ENCODE measurements at places on chromosomes 5 and 9. TPM values are rescaled to one million over a fixed set of nuclear protein-coding genes. Genes with fewer than 3 reads are reported as not detected.
A peak's percentile ranks its signal among the peaks of the same experiment; 100 is the strongest.

DNA sequence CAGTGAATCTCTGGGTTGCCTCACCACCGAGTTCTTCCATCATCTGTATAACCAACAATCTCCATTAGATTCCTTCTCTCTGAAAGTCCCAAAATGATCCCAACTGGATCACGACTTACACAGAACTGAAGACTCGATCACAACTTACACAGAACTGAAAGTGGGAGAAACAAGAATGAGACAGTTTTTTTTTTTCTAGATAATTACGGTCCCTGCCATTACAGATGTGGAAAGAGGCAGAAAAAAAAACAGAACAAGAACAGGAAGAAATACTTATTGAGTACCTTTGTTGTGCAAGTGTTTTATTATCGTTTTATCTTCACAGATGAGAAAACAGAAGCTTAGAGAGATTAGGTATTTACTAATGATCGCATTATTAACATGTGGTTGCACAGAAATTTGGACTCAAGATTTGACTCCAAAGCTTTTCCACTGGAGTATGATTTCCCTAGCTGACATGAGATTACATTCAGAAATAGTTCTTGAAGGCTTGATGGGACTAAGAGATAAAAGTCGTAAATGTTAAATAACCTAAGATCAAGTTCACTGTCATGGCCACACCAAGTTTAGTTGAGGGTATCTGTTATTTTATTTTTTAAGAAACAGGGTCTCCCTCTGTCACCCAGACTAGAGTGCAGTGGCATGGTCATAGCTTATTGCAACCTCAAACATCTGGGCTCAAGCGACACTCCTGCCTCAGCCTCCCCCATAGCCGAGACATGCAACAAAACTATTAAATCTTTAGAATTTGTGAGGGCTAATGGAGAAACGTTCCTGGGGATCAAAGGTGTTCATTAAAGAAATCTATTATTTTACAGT is 8.9 kb downstream of the PLK2 start:
- no peak for DNase-seq

GRCh38 chr5:14035859-14036503 is 91.5 kb upstream of the DNAH5 start:
- DNase-seq = peak; percentile 99

GRCh38 chr9:92385001-92385400 is 19.4 kb downstream of the OGN start:
- DNase-seq = no peak

DNA sequence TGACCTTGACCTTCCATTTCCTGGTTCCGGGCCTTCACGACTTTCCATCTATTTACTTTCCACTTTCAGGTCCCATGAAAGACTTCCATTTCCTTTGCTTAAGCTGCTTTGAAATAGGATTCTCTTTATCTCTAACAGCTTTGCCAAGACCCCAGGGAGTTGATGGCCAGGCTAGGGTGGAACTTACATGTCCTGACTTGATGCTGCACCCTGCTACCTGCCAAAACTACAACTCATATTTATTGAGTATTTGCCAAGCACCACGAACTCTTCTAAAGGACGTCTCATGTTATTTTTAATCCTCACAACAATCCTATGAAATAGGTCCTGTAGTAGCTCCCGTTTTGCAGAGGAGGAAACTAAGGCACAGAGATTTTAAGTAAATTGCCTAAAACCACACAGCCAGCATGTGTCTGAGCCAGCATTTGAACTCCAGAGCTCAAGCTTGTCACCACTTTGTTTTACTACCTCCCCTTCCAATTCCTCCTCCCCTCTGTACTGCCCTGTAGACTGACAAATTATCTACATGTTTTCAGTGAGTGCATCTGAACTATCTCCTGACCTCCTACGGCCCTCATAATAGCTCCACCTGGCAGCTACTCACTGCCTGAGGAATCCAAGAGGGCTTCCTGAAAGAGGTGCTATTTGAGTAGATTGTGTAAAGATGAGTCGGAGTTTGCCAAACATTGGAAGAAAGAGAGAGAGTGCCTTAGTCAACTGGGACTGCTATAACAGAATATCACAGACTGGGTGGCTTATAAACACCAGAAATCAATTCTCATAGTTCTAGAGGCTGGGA is 38.4 kb upstream of the SMIM23 start:
- no peak for DNase-seq

- peak; percentile 93 for DNase-seq
These were observed 32.0 kb upstream of the SPTLC1 start for GRCh38 chr9:92147030-92147851.

DNA sequence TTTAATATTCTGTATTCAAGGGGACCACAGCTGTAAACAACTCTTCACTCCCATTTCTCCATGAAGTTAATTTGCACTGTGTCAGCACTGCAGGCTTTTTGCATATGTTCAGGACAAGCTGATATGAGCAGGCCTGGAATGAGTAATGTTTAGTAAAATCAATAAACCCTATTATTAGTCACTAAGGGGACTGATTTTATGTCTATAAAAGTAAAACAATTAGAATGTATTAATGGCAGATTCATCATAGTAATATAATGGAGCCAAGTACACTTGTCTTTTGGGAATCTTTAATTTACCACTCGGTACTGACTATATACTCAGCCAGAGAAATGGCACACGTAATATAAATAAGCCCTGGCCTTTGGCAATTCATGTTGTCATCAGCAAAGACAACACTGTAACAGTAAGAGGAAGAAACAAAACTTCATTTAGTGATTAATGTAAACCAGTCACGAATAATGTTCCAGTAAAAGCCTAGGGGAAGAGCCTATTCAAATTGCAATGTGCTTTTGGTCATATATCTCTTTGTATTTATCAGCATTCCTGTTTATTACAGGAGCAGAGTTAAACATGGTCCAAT is 111.6 kb downstream of the ZNF608 start:
- peak; percentile 80 for DNase-seq

DNA sequence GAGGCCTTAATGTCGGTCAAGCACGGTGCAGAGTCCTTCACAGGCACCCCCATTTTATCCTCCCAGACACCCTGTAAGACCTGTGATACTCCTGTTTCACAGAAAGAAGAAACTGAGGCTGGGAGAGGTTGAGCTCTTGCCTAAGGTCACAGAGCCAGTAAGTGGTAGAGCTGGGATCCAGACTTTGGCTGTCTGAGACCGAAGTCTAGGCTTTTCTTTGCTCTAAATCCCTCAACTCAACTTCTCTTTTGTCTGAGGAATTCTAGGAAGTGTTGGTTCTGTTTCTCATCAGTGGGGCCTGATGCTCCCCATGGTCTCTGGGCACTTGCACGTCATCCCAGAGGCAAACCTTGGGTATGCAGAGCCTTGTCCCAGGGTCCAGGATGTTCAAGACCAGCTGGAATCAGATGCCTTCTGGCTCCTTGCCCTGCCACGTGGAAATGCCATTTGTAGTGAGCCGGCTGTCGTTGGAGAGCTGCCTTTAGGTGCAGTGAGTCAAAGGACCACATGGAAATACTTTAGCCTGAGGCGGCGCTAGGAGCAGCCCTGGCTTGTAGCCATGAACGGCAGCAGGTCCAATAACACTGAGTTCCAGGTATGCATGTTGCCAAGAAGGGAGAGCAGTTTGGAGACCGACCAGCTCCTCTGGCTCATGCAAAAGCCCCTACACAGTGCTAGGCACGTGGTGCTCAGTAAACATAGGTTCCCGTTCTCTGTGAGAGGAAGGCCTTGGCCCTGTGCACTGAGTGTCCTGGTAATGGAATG is 9.2 kb downstream of the DCANP1 start:
- peak; percentile 96 for DNase-seq

MRPL41 gene
- total RNA-seq = 60.4 TPM

GRCh38 chr5:10439692-10440091 is 2.0 kb upstream of the ROPN1L start:
- DNase-seq = no peak

DNA sequence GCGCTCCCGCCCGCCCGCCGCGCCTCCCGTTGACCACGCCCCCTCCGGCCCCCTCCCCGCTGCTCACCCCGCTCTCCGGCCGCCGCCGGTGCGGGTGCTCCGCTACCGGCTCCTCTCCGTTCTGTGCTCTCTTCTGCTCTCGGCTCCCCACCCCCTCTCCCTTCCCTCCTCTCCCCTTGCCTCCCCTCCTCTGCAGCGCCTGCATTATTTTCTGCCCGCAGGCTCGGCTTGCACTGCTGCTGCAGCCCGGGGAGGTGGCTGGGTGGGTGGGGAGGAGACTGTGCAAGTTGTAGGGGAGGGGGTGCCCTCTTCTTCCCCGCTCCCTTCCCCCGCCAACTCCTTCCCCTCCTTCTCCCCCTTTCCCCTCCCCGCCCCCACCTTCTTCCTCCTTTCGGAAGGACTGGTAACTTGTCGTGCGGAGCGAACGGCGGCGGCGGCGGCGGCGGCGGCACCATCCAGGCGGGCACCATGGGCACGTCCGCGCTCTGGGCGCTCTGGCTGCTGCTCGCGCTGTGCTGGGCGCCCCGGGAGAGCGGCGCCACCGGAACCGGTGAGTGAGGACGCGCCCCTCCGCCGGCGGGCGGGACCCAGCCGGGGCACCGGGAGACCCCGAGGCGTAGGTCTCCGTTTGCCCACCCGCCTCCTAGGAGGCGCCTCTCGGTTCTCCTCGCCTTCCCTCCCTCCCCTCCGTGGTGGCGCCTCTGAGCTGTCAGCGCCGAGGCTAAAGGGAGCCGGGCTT is at the start of gene VLDLR:
Gene VLDLR (plus strand): TSS at position 66 of the 739 bp plus-strand sequence. CDS start 403 bp downstream, at position 469.
- no peak for DNase-seq

GRCh38 chr5:5276430-5276829 is 136.3 kb downstream of the ADAMTS16 start:
- no peak for DNase-seq

CAMK2A gene
- total RNA-seq = 0.52 TPM

GRCh38 chr5:68891718-68892117 is 202.1 kb upstream of the SLC30A5 start:
- no peak for DNase-seq

DNA sequence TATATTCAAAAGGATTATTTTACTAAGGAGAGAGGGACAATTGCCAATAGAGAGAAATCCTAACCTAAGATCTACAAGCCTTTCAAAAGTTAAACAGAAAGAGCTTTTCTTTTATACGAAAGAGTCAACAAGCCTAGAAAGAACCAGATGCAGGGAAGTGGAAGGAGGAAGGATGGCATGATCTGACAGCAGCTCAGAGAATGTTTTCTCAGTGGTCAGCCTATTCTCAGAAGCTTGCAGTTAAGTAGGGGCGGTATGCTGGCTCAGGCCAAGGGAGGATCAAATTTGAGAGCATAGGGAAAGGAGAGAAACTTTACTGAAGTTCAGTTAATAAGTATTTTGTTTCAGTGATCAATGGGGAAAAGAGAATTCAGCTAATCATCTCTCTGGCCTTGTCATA is 88.0 kb upstream of the FTMT start:
- DNase-seq = no peak

ARID3C gene
- total RNA-seq = 0.17 TPM

DNA sequence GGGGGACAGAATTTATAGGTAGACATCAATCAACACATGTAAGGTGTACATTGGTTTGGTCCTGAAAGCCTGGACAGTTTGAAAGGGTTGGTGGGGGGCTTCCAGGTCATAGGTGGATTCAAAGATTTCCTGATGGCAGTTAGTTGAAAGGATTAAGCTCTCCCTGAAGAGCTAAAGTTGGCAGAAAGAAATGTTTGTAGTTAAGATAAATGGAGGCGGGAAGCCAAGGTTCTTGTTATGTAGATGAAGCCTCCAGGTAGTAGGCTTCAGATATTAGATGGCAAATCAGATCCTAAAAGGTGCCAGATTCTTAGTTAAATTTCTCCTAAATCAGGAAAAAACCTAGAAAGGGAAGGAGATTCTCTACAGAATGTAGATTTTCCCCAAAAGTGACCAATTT is 9.0 kb upstream of the LRRTM2 start:
- no peak for DNase-seq

DNA sequence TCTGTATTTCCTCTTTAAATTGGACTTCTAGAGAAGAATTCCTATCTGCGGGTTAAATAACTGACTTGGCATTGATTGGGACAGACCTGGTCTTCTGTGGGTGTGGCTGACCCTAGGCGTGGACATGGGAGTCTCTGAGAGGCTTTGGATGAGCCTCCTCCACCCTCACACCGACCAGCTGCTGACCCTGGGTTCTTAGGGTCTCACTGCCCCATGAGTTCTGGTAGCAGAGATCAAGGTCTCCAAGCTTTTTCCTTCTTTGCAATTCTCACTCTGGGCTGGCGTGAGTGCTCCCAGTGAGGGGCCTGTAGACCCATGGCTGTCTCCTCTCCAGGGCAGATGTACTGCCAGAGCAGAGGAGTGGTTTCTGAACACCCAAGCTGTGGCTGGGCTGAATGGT is 41.6 kb upstream of the PITX1 start:
- DNase-seq = no peak

ARL14EPL gene
- total RNA-seq = not detected

- peak; percentile 85 for DNase-seq
These were observed 48.5 kb downstream of the NEK6 start for GRCh38 chr9:124306098-124306735.

DNA sequence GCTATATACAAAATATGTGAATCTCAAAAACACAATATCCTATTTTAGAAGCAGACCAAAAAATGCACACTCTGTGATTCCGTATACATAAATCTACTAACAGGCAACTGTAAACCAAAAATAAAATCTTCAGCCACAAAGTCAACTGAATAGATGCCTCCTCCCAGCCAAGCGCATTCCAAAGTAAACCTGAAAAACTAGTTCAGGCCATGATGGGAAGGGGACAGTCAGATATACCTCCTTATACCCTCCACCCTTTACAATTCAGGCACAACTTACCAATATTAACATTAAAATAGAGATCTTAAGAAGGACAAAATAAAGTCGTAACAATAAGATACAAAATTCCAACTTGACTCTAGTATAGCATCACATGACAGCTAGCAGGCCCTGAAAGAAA is 1604.5 kb upstream of the NUDT12 start:
- no peak for DNase-seq

GRCh38 chr5:154648706-154649105 is 106.5 kb upstream of the LARP1 start:
- no peak for DNase-seq

RNF180 gene
- total RNA-seq = not detected

DNA sequence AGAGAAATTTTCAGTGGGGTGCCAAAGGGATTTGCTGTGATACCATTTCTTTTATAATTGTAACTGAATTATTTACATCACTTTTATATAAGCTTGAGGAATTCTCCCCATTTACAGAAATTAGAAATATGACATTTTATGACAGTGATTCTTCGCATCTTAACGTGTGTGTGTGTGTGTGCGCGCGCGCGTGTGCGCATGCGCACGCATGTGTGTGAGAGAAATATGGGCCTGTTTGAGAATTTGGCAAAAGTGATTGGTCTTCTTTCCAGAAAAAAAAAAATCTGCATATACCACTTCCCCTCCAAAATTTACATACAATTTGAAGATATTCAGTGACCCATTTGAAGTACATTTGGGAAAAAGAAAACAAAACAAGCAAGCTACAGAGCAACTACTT is 190.7 kb upstream of the PDE4D start:
- no peak for DNase-seq

TMC1 gene
- 0.41 TPM for total RNA-seq

PHYKPL gene
- total RNA-seq = 18.3 TPM
